H54 (cell line): ENCODE measurements at places on chromosomes 7 and 10.

DNA sequence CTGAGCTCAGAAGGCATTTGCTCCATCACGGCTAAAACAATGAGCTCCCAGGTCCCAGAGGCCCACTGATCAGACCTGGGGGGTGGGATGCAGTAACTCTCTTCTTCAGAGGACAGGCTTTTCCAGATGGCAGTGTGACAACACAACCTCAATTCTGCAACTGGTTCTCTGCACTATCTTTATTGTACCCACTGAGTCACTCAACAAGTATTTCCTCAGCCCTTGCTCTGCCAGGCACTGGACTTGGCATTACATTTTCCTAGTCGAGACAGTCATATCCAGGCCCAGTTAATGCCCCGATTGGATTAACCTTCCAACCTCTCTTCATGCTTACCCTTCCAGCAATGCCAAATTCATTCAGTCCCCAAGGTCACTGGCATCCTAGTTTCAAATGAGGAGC is 72.6 kb downstream of the JAZF1 start:
- peak; percentile 39 for DNase-seq

GRCh38 chr7:82049891-82050533 is 280.2 kb upstream of the HGF start:
- DNase-seq, result peak; percentile 7

DNA sequence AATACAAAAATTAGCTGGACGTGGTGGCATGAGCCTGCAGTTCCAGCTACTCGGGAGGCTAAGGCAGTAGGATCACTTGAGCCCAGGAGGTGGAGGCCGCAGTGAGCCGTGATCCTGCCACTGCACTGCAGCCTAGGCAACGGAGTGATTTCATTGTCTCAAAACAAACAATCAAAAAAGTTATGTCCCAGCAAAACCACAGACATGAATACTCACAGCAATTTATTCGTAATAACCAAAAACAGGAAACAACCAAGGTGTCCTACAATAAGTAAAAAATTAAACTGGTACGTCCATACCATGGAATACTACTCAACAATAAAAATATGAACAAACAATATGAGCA is 11.6 kb upstream of the CYTH3 start:
- DNase-seq, result no peak

DNA sequence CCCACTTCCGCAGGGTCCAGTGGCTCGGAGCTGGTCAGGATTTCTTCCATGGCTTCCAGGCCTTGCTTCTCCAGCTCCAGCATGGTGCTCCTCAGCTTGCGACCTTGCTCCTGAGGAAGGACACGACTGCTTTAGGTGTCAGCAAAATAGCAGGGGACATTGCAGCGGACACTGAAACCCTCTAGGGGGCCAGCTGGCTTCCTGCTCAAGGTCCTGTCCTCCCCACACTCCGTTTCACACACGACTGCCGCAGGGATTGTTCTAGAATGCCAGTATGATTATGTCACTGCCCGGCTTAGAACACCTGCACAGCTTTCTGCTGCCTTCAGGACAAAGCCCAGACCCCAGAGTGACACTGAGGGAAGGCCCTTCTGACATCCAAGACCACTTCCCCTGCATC is 65.6 kb downstream of the SCRN1 start:
- DNase-seq, result no peak

GRCh38 chr7:136931169-136931867 is 62.9 kb downstream of the CHRM2 start:
- no peak for DNase-seq
